ENCODE measurements at places on chromosomes 1 and 21.
A peak's percentile ranks its signal among the peaks of the same experiment; 100 is the strongest.

DNA sequence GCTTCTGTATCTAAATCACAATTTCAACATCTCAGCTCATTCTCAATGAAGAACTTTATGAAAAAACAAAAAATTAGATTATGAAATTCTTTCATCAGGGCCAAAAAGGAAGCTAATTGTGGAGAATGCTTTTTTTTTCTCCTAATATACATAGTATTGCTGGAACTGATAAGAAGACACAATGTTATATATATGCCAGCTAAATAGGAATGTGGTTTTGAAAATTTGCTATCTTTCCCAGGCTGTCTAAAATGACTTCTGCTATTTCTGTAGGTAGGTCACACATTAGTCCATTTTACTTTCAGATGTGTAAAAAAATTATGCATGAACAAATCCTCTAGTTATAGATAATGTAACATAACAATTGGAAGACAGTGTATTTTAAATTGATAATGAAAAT is 732.9 kb downstream of the RWDD3 start:
- DNase-seq, result no peak

DNA sequence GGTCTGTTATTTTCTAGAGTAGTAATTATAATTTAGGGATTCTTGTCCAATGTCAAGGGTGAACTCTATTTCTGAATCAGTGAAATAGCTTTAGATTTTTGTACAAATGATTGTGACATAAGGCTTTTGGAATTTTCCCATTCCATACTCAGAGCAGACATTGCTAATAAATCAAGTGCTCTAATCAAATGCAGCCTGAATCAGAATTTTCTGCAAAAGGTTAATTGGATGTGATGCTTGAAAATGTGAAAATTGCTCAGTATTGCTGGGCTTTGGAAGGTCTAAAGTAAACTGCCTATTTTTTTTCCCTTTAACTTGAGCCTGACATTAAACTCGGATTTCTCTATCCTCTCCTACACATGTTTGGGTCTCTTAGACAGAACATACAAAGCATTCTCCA is 23.2 kb downstream of the SGIP1 start:
- no peak for DNase-seq

DNA sequence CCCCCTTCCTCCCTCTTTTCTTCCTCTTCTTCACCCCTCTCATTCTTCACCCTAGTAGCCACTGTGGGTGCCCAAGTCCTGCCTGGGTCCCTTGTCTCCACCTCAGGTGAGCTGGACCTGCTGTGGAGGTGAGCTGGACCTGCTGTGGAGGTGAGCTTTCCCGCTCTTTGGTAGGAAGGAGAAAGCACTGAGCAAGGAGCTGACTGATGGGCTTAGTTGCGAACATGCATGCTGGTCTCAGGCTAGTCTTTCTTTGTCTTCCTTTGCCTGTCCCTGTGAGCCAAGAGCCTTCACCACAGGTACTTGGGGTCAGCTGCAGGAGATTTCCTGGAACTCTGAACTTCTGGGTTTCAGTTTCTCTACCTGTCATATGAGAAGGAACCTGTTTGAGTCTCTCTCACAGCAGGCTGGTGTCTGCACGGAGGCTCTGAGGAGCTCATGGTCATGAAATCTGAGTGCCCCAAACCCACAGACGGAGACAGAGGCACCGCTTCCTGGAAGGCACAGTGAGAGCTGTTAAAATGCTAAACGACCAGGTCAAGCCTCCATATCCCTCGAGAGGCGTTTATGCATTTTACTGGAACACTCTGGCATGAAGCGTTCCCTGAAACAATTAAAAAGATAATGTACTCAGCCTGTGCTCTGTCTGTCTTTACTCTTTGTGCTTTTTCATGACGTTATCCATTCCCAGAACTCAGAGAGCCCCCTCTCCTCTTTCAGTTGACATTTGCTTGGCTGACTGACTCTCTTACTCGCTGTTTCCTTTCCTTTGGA is 69.5 kb downstream of the RHOU start:
- DNase-seq, result no peak

GRCh38 chr1:237759377-237759776 is 131.3 kb downstream of the ZP4 start:
- no peak for DNase-seq

GRCh38 chr1:77900687-77901293 is 12.4 kb downstream of the NEXN start:
- no peak for DNase-seq

GRCh38 chr1:60978421-60979357 is 103.7 kb upstream of the NFIA start:
- DNase-seq, result no peak

GRCh38 chr1:202844259-202844658 is 33.5 kb downstream of the PCAT6 start:
- DNase-seq, result no peak

DNA sequence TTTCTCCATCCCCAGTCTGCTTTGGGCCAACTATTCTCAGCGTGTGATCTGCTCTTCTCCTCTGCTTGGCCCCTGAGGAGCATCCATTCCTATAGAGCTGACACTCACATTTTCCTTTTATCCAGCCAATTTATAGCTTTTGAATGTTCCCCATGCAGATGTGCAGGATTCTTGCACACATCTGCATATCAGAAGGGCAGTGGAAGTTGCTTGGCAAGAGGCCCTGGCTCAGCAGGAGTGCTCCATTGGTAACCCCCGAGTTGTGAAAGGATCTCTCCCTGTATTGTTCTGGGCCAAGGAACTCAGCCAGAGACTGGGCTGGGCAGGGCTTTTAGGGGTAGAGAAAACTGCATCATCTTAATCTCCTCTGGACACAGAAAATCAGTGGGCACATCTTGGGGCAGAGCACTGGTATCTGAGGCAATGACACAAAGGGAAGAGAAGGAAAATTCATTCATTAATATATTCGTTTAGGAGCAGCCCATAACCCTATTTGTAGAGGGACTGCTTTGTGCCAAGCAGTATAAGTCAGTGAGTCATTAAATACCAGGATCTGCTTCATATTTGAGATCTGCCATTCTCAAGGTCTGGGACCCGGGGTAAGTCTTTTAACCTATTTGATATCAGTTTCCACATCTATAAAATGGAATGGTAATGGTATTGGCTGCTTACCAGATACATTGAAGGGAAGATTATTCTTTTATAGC is 31.0 kb upstream of the BEND5 start:
- no peak for DNase-seq

DNA sequence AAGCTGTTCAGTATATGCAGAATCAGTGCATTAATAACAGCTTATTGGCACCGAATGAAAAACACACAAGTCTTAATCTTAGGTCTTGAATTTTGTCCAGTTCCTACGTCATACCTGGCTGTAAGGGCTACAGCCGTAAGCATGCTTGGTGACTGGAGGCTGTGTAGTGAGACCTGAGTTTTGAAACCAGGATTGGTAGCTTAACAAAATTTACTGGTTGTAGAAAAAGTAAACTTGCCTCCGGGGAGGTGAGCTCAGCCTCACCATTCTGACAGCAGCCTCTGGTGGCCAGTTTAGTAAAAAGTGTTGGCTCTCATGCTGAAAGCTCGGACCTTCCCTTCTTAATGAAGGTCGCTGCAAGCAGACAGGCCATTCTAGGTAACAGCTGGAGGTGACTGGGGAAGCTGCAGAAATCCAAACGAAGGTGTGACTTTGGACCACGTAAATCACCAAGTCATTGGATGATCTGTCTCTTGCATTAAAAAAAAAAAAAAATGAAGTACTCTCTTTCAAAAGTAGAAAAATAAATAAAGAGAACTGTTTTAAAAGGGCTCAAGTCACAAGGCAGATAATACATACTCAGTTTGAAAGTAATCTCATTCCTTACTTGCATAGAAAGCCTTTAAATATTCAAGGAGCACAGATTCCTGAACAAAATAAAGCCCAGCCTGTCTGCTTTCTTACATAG is 48.9 kb downstream of the HLCS start:
- no peak for DNase-seq

DNA sequence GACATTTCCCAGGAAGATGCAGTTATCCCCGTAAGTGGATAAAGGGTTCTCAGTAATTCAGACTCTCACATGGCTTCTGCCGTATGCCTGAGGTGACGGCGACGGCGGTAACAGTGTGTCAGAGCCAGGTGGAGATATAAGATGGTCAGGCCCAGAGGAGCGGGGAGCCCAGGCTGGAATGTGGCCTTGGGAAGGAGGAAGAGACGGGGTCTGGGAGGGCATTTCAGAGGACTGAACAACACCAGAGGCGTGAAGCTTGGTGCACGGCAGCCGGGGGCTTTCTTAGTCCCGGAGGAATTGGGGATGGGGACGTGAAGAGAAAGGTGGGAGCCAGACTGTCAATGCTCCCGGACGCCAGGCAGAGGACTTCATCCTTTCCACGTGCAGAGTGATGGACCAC is 1.0 kb downstream of the RER1 start:
- no peak for DNase-seq

GRCh38 chr1:167532964-167533824 is 14.9 kb upstream of the CD247 start:
- DNase-seq, result no peak

- DNase-seq, result no peak
These were observed 98.0 kb upstream of the DUSP10 start for GRCh38 chr1:221839782-221840395.

DNA sequence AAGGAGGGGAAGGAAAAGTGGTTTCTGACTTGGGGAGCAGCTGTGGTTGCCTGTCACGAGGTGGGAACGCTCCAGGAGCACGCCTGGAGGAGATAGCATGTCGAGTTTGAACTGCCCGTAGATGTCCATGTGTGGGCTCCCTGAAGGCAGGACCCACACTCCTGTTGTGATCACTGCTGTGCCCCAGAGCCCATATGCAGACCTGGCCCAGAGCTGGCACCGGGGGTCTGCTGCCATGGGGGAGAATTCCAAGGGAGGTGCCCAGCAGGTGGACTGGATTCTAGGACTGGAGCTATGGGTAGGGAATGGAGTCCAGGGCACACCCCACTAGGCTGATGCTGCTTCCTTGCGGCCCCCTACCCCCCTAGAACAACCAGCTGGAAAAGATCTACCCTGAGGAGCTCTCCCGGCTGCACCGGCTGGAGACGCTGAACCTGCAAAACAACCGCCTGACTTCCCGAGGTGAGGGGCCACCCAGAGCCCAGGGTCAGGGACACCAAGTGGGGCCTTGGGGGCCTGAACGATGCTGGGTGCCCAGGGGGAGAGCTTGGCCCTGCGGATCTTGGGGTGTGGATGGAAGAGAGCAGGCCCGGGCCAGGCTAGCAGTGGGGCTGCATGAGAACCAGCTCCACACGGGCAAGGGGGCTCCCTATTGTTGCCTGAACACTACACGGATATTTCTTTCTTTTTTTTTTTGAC is 9.3 kb downstream of the PODN start:
- no peak for DNase-seq

GRCh38 chr1:69569576-69570328 is 2.0 kb downstream of the LRRC7 start:
- no peak for DNase-seq

DNA sequence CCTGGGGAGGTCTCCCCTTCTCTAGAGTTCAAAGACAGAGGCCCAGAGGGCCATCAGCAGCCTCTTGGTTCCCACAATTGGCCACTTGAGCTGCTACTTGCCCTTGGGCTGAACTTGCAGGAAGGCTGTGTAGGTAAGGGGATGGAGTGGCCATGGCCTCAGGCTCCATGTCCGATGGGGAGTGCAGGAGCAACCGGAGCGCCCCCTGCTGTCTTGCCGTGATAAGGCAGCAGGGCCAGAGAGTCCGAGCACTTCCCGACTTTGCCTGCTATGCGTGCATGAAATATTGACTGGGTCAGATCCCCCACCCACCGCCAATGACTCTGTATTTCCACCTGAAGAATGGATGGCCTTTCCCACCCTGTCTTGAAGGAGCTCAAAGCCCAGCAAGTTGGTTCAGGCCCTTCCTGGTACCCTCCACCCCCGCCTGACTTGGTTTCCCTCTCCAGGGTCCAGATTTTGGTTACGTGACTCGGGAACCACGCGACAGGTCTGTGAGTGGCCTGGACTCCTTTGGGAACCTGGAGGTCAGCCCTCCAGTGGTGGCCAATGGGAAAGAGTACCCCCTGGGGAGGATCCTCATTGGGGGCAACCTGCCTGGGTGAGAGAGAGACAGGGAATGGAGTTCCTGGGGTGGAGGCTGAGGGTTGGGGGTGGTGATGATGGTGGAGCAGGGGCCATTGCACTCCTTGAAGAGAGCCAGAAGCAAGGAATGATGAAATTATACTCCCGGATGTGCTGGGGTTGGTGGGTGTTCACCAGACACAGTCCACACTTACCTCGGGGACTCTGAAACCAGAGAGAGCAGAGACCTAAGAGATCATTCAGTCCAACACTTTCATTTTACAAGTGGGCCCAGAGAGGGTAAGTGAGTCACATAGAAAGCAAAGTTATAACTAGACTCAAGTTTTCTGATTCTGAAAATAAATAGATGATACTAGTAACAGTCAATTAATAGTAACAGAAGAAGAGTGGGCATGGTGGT is 25.6 kb downstream of the PADI3 start:
- DNase-seq, result no peak

DNA sequence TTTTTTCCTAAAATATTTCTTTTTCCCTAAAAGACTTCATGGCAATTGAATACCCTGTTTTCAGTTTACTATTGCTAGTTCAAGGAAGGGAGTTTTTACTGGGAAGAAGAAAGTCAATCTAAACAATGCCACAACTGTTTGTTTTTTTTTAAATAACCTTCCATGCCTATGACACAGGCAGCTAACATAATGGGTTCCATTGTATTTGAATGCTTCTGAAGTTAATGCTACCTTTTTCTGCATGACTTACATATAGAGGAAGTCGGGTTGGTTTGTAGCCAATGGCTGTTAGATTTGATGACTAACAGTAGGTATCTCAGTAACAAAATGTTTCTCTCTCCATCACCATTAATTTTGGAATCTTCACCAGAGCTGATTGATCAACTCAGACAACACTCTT is 134.0 kb downstream of the KIF26B start:
- no peak for DNase-seq

- DNase-seq, result no peak
These were observed 3.8 kb upstream of the RWDD3 start for GRCh38 chr1:95230256-95230655.

- DNase-seq, result no peak
These were observed 57.0 kb downstream of the SPATA46 start for GRCh38 chr1:162319493-162320175.

- no peak for DNase-seq
These were observed 528.5 kb upstream of the ZP4 start for GRCh38 chr1:238419209-238419608.

DNA sequence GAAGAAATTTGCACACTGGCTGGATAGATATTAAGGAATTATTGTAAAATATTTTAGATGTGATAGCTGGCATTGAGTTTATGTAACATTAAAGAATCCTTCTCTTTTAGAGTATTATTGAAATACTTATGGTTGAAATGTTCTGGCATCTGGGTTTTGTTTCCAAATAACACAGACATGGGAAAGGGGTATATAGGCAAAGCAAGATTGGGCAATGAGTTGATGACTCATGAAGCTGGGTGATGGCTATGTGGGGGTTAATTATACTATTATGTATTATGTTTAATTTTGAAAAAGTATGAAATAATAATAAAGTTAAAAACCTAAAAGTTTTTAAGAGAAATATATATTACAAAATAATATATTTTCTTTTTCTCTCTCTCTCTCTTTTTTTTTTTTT is 12.5 kb upstream of the PTPN14 start:
- DNase-seq, result no peak

- peak; percentile 43 for DNase-seq
These were observed 775 bp upstream of the TMEM63A start for GRCh38 chr1:225882694-225883615.

- DNase-seq, result no peak
These were observed 20.8 kb upstream of the C1orf159 start for GRCh38 chr1:1136547-1137230.

GRCh38 chr1:169724168-169724567 is 9.7 kb downstream of the SELE start:
- DNase-seq, result no peak
